ENCODE measurements at places on chromosomes 6 and 20. TPM values are rescaled to one million over a fixed set of nuclear protein-coding genes. Genes with fewer than 3 reads are reported as not detected.

GRCh38 chr6:168300975-168301647 is 18.5 kb downstream of the DACT2 start:
- DNase-seq: no peak

Gene ZBTB46
- total RNA-seq: 1.1 TPM

- DNase-seq: no peak
These were observed 136.1 kb downstream of the INSM1 start for GRCh38 chr20:20503777-20504530.

- no peak for DNase-seq
These were observed 1.0 kb upstream of the MMP9 start for GRCh38 chr20:46007671-46008070.

Gene SMIM8
- total RNA-seq: 14.3 TPM

Gene KIAA0408
- total RNA-seq: 0.74 TPM

GRCh38 chr6:89413006-89413400 is 930 bp upstream of the RRAGD start:
- DNase-seq: no peak

GRCh38 chr6:86629123-86629522 is 308.2 kb upstream of the HTR1E start:
- no peak for DNase-seq

DNA sequence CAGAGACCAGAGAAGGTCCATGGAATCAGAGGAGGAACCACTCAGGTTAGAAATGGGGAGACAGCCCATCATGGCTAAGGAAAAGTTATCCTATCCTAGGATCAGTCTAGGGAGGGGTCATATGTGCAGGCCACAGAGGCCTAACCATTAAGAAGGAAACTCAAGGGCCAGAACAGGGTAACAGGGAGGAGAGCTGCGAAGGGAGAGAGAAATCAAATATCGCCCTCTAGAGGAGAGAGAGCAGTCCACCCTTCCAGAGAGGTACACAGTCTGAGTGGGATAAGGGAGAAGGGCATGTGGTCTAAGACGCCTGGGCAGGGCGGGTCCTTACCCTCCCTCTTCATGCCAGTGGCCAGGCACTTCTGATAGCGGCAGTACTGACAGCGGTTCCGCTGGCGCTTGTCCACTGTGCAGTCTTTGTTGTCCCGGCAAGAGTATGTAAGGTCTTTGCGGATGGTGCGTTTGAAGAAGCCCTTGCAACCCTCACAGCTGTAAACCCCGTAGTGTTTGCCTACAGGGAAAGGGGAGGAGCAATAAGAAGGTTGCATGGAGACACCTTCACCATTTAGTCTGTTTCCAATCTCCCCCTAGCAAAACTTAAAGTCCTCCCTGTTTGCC is 2.9 kb downstream of the RXRB start:
- DNase-seq: peak; percentile 74

Gene DTD1
- total RNA-seq: 47.8 TPM

- DNase-seq: peak; percentile 42
These were observed 4.6 kb downstream of the SMIM29 start for GRCh38 chr6:34243901-34244884.

Gene GPR63
- 1.6 TPM for total RNA-seq

Gene OR2H2
- total RNA-seq: not detected

GRCh38 chr20:12723811-12724210 is 285.0 kb upstream of the SPTLC3 start:
- DNase-seq: no peak

DNA sequence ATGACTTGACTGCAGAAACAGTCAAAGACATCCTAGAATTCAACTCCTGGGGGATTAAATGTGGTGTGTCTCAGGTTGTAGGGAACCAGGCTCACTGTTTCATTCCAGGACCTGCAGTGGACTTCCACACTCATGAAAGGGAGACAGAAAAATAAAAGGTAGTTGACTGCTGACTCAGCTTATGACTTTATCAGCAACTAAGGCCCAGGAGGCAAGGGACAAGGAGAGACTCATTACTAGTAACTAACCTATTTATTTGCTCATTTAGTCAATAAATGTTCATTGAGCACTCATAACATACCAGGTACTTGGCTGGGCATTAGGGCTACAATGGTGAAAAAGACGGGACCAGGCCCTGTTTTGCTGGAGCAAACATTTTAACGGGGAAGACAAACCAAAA is 2.9 kb downstream of the ZSCAN31 start:
- no peak for DNase-seq

Gene SLC26A8
- not detected for total RNA-seq

- no peak for DNase-seq
These were observed 65.2 kb downstream of the RIOK1 start for GRCh38 chr6:7454696-7455358.

DNA sequence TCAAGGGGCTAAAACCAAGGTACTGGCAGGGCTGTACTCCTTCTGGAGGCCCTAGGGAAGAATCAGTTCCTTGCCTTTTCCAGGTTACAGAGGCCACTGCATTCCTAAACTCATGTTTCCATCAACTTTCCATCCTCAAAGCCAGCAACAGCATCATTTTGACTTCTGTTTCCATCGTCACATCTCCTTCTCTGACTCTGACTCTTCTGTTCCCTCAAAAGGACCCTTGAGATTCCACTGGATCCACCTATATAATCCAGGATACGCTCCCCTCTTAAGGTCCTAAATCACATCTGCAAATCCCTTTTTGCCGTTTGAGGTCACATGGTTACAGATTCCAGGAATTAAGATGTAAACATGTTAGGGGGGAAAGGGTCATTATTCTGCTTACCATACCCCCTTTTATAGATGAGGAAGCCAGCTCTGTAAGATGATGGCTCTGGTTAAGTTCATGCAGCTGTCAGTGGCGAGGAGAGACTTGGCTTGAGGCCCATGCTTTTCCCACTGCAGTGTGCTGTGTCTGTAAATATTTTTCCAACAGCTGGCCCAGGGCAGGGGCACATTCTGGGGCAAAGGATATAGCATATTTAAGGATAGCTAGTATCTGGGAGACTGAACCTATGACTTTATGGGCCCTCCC is 114.6 kb downstream of the TNFRSF21 start:
- DNase-seq: no peak

DNA sequence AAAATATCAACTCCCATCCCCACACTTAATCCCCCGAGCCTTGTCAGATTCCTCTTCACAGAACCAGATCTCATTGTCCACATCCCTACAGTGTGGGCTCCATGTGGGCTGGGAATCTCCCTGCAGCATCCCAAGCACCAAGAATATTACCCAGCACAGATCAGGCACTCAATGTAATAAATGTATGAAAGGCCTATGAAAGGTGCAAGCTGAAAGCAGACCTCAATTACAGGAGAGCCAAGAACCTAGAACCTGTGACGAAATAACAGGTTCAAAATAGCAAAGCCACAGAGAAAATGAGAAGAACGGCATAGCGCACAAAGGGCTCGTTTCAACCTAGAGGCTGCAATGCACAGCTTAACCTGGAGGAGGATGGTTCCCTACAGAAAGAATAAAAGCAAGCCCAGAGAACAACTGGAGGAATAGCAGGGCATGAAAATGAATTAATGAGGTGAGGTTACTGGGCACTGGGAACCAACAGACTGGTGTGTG is 3.1 kb downstream of the SLC23A2 start:
- peak; percentile 58 for DNase-seq

DNA sequence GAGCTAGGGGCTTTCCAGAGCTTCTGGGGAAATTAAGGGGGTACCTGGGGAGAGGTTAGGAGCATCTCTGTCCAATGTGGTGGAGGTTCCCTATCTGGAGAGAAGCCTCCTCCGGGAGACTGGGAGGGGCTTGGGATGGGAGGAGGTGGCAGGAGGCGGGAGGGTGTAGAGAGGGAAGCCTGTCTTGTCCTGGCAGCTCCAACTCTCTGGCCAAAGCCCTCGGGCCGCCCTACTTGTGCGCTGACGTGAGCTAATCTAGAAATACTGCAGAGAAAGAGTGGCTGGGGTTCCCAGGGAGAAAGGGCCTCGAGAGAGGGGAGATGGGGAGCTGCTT is 1.6 kb upstream of the SLC32A1 start:
- no peak for DNase-seq

Gene SOX18
- not detected for total RNA-seq

Gene BNIP5
- not detected for total RNA-seq

GRCh38 chr6:47034926-47035325 is 7.2 kb downstream of the ADGRF1 start:
- DNase-seq: no peak

DNA sequence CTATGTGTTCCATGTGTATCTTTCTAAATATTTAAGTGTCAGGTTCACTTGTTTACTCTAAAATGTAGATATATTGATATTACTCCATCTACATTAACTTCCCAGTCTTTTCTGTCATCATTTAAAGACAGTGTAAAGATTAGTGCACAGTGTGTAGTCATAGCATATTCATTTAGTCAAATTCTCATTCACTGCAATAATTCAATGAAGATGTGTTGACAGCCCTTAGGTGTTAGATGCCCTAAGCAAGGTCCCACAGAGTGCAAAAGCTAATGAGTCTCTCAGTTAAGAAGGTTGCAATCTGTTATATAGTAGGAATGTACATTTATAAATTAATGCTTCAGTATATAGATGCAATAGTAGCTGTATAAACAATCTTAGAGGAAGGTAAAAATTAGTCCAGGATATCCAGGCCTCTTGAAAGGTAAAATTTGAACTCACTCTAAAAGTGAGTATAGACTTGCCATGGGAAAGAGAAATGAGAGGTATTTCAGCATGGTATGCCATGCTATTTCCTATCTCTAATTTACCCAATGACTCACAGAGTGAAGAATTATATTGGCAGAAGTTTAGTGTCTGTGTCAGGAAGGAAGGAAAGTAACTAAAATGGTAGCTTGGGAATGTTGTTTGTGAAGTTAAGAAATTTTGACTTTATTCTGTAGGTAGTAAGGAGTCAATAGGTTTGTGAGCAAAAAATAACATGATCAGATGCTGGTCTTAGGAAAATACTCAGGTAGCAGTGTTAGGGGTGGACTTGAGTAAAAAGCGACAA is 969.9 kb upstream of the CITED2 start:
- no peak for DNase-seq

GRCh38 chr6:80209430-80209829 is 103.0 kb downstream of the BCKDHB start:
- DNase-seq: no peak

GRCh38 chr6:98838032-98838431 is 3.7 kb downstream of the POU3F2 start:
- DNase-seq: no peak

- DNase-seq: no peak
These were observed 1228.2 kb upstream of the CITED2 start for GRCh38 chr6:140602431-140603248.

DNA sequence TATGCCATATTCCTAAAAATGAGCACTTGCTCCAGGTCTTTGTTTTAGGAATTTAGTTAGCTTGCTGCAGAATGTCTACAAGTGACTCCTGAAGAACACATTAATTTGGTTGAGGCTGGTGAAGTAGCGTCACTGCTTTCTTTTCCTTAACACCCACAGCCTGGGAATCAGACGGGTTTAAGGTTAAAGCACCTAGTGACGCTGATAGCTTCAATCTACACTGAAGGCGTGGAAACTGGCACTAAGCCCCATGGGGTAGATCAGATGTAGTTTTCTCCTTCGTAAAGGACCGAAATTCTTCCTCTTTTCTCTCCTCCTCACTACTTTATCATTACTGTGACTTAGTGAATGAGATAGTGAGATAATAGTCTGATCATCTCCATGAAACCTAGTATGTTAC is 90.3 kb downstream of the TBC1D7 start:
- no peak for DNase-seq

GRCh38 chr6:126176282-126176681 is 163.6 kb upstream of the CENPW start:
- no peak for DNase-seq

Gene CD93
- total RNA-seq: not detected

Gene ETV7
- total RNA-seq: not detected

Gene GPSM3
- 99.9 TPM for total RNA-seq

DNA sequence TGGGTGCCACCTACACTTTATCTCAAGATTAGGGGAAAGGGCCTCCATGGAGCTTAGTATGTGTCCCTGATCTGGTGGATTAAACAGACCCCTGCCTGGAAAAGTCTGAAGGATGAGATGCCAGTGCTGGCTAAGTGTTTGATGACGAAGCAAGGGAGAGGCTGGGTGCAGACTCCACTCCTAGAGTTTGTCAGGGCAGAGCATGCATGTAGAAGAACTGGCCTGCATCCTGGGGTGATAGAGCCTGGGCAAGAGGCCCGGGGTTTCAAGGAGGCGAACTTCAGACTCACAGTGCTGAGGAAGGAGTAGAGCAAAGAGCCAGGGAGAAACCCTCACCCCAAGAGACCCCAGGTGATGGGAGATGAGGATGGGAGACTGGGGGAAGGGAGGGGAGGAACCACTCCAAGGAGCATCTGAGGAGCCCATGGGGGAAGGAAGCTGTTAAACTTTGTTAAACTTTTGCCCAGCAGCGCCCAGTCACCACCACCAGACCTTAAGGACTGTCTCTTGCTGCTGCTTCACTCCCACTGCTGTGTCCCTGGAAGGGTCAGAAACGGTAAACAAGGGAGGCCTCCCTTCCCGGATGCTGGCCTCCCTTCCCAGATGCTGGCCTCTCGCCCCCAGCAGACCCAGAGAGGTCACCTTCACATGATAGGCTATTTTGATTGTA is 61.6 kb downstream of the RPRD1B start:
- no peak for DNase-seq

DNA sequence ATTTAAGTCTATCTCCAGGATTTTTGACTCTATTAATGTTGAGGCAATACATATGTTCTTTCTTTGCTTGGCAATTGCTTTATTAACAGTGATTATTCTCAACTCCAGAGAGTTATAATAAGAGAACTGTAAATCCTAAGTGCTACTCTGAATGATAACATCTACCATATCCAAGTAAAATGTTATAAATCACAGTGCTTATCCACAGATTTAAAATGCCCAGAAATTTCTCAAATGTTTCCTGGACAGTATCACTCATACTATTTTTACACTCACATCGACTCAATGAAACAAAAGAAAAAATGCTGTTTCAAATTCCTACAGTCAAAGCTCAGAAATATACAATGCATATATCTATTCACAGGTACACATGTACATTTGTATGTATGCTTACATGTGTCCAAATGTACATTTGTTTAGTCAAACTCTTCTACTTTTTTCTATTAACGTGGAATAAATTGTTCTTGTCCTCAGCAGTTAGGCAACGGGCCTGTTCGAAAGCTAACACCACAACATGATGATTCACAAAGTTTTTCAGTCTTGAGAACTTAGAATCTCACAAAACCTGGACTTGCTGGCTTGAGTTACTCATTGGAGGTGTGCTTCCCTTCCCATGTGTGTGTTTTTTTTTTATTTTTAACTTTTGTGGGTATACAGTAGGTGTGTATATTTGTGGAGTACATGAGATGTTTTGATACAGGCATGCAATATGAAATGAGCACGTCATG is 193.0 kb downstream of the GJA10 start:
- no peak for DNase-seq

Gene TRAPPC3L
- total RNA-seq: not detected

Data from OCI-LY7 (cell line).